ENCODE measurements at places on chromosomes 2 and 18.

GRCh38 chr2:190190507-190191162 lies 128.1 kb upstream of the MSTN start:
- DNase-seq: no peak

- no peak for DNase-seq
Observed at GRCh38 chr2:4175343-4175742, 472.0 kb downstream of the DCDC2C start.

- no peak for DNase-seq
Observed at GRCh38 chr2:129936334-129936934, 43.0 kb upstream of the RAB6C start.

GRCh38 chr2:223731503-223731902 lies 105.9 kb downstream of the AP1S3 start:
- no peak for DNase-seq

DNA sequence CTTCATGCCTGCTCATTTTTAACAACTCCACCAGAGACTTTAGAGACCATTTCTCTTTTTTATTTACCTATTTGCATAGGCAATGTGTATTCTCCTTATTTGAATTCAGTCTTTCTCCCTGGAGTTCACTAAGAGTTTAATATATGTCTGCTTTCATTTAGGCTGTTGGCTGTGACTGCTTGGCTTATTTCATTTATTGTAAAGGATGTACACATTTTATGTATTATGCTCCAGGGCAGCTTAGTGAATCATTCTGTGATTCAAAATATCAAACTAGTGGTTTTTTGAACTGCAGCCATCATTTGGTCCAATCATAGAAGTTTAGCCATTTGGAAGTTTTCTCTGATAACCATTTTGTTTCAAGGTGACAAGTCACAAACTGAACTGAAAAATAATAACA lies 229.6 kb downstream of the LPIN1 start:
- DNase-seq: no peak

DNA sequence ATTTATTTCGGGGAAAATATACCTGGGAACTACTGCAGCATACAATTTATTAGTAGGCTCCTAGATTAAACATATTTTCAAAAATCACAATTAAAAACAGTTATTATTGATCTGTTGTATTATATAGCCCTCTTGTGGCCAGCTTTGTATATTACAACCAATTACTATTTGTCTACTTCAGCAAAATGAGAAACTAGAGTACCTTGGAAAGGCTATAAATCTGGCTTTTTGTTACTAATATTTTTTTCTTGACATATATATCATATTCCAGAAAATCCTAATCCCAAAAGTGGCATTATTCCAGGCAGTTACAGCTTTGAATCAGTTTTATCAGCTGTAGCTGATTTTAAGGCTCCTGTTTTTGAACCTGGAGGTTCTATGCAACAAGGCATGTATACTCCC lies 101.2 kb downstream of the UBR3 start:
- DNase-seq: no peak

DNA sequence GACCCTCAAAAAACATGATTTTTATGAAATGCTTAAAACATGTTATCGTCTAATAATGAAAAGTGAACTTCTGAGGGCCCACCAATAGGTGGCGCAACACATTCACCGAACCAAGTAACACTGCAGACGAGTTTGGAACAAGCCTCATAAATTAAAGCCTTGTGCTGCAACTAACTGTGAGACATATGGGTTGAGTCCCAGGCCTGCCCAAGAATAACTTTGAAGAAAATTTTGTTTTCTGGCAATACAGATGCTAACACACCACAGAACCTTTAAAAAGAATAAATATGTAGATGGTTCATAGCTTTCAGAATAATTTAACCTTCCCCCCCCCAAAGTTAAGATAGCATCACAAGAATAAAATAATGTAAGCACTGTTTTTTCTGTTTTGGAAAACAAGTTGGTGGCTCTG lies 285.9 kb downstream of the RNF144A start:
- DNase-seq: peak; percentile 32

- no peak for DNase-seq
Observed at GRCh38 chr18:45628979-45629958, 14.0 kb downstream of the SLC14A2 start.

- DNase-seq: no peak
Observed at GRCh38 chr2:173747035-173747434, 218.1 kb downstream of the SP3 start.

GRCh38 chr2:210833403-210833802 lies 277.0 kb downstream of the CPS1 start:
- no peak for DNase-seq

DNA sequence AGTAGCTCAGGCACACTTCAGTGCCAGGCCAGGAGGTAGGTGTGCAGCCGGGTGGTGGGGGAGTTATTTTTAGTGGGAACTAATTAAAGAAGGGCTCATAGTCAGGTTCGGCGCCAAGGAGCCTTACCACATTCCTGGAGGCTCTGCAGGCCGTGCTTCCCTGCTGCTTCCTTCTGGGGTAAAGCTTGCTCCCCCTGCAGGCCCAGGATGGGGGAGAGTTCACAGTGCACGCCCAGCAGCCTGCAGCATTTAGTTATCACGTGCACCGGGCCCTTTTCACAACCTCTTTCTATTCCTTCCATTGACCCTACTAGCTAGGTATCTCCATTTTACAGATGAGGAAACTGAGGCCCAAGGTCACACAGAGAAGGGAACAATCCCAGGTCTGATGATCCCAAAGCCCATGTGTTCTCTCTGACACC lies 2.5 kb downstream of the KCNF1 start:
- no peak for DNase-seq

GRCh38 chr2:190999058-190999457 lies 14.9 kb downstream of the STAT1 start:
- DNase-seq: no peak

- DNase-seq: no peak
Observed at GRCh38 chr2:54962935-54963440, 87.3 kb downstream of the RTN4 start.

GRCh38 chr2:156341452-156342253 lies 9.1 kb upstream of the NR4A2 start:
- peak; percentile 77 for DNase-seq

GRCh38 chr18:41390309-41390708 lies 564.7 kb upstream of the PIK3C3 start:
- DNase-seq: no peak

GRCh38 chr2:220276741-220277444 lies 649.5 kb downstream of the SLC4A3 start:
- no peak for DNase-seq

DNA sequence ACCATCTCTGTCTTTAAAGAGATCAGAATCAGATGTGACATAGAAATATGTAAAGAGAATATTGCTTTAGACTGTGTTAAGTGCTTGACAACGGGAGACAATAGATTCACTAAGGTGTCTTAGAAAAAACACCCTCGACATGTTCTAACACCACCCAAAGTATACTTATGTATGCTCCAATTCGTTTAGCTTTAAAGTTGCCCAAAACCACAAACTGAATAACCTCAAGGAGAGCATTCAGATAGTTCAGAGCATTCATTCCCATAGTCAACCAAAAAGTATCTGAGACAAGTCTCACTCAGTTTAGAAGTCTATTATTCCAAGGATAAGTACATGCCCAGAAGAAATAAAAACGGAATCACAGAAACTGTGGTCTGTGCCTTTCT lies 96.4 kb downstream of the KYNU start:
- DNase-seq: no peak

DNA sequence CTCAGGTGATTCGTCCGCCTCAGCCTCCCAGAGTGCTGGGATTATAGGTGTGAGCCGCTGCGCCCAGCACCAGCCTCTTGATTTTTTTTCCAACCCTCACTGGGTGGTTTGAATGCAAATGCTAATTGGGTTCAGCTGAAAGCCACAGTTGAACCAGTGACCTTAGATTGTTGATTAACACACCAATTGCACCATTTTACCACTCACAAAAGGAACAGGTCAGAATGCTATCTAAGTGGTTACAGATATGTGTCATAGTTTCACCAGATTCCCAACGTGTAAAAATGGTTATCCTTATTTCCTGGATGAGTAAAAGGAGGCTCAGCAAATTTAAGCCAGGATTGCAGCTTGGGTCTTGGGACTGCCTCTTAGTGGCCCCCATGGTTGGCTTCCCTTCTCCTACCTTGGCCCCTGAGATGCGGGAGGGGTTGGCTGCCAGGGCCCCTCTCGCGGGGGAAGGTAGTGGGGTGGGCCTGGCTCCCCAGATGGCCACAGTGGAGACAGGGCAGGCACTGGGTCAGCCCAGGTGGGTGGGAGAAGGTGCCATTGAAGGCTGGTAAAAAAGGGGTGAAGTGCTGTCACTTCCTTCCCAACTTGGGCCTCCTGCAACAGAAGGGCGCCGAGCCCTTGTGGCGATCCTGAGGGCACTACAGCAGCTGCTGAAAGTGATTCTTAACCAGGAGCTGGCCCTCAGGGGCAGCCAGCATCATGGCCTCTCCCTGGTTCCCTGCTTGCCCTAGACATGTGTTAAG lies 164.9 kb upstream of the HAAO start:
- no peak for DNase-seq

DNA sequence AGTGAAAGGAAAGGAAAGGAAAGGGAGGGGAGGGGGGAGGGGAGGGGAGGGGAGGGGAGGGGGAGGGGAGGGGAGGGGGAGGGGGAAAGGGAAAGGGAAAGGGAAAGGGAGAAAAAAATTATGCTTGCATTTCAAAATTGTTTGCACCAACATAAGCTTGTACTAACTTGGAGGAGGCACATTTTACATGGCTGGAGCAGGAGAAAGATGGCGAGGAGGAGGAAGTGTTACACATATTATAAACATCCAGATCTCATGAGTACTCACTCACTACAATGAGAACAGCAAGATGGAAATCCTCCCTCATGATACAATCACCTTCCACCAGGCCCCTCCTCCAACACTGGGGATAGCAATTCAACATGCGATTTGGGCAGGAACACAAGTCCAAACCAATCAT lies 660.2 kb upstream of the CDH2 start:
- DNase-seq: no peak
